ENCODE measurements at places on chromosomes 2 and 18. TPM values are rescaled to one million over a fixed set of nuclear protein-coding genes. Genes with fewer than 3 reads are reported as not detected.
A peak's percentile ranks its signal among the peaks of the same experiment; 100 is the strongest.

GRCh38 chr2:144509001-144509878 is 10.7 kb downstream of the ZEB2 start:
- no peaks in the 10 kb centered on the region for H3K27me3 ChIP-seq
- no peak overlapping the region for H3K4me3 ChIP-seq
- H3K27ac ChIP-seq, result peak overlapping the region; percentile 48
- DNase-seq, result no peak

DNA sequence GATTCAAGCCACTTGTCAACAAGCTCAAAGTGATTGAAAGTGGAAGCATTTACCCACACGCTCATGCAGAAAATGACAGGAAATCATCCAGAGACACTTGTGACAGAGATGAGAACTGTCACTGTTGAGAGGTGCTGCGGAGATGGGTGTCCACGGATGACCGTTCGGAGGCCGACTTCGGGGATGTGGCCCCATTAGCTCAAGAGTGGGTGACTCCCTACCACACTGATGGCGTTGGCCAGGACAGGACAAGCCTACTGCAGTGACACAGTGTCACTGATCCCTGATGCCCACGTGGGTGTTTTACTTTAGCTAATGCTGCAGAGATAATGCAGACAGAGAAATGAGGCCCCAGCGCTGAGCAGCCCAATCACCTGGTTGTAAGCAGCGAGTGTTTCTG is 81.5 kb upstream of the YWHAQ start:
- H3K4me3 ChIP-seq, result no peak overlapping the region
- H3K4me1 ChIP-seq, result no peaks in the 10 kb centered on the region
- DNase-seq, result no peak

- no peaks in the 10 kb centered on the region for H3K4me1 ChIP-seq
- DNase-seq, result no peak
- no peak overlapping the region for H3K4me3 ChIP-seq
- no peak overlapping the region for H3K27ac ChIP-seq
- H3K36me3 ChIP-seq, result no peaks in the 10 kb centered on the region
These were observed 30.1 kb downstream of the EFR3B start for GRCh38 chr2:25071966-25072365.

DNA sequence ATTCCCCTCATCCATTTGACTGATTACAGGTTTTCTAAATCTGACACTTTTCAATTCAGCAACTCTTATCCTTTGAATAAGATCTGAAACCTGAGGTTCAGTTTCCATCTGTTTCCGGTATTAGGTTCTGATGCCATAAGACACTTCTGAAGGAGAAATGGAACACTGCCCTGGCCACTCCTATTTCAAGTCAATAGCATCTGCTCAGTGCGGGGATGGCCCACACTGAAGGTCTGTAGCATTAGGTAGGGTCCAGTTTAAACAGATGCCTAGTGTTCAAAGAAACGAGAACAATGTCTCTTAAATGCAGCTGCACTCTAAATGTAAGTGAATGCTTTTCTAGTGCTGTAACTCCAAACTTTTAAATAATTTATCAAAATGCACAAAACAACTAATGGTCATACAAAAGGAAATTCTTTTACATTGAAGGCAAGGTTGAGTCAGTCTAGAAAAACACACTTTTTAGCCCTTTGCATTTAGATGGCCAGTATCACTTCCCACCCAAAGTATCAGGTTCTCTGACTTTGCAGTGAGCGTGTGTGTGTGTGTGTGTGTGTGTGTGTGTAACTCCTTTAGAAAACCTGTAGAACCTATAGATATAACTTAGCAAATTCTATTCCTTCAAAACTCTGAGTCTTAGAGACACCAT is 78.2 kb downstream of the STK39 start:
- no peaks in the 10 kb centered on the region for H3K36me3 ChIP-seq
- no peak for DNase-seq
- H3K4me1 ChIP-seq, result no peaks in the 10 kb centered on the region
- no peak overlapping the region for H3K27ac ChIP-seq
- H3K27me3 ChIP-seq, result no peaks in the 10 kb centered on the region

DNA sequence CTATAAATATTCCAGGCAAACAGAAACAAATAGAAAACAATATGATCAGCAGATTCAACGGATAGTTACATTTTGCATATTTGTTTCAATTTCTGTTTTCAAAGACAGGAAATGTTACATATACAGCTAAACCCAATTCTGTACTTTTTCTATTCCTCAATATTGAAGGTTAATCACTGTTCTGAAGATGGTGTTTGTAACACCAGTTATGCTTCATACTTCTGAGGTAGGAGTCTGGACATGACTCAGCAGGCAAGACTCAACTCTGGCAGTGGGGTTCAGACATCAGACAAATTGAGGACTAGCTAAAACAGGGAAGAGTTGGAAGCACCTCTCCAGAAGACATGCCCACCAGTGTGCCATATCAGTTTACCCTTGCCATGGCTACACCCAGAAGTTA is 16.6 kb downstream of the SERPINB13 start:
- H3K27ac ChIP-seq, result no peak overlapping the region
- H3K4me1 ChIP-seq, result no peaks in the 10 kb centered on the region
- H3K36me3 ChIP-seq, result no peaks in the 10 kb centered on the region
- no peak for DNase-seq
- no peaks in the 10 kb centered on the region for H3K27me3 ChIP-seq

DNA sequence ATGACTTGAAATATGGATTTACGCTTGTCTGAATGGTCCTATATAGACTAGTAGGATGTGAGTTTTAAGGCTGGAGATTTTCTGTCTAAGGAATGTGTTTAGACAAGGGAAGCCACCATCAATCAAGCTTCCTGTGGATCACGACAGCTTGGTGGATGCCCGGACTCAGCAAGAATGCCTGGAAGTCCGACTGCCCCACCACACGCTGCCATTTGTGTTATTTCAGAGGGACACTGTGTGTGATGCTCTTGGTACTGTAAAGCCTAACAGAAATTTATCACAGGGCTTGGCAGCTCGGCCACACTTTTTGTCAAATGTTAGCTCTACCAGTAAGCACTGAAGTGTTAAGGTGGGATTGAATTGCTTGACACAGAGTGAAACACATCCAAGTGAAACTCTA is 127.1 kb upstream of the CDH7 start:
- no peak overlapping the region for H3K4me3 ChIP-seq
- no peaks in the 10 kb centered on the region for H3K27me3 ChIP-seq
- H3K36me3 ChIP-seq, result no peaks in the 10 kb centered on the region
- no peaks in the 10 kb centered on the region for H3K4me1 ChIP-seq

- no peaks in the 10 kb centered on the region for H3K27me3 ChIP-seq
- no peak overlapping the region for H3K27ac ChIP-seq
- DNase-seq, result no peak
- H3K36me3 ChIP-seq, result no peaks in the 10 kb centered on the region
These were observed 88.1 kb downstream of the VSNL1 start for GRCh38 chr2:17628349-17629261.

DNA sequence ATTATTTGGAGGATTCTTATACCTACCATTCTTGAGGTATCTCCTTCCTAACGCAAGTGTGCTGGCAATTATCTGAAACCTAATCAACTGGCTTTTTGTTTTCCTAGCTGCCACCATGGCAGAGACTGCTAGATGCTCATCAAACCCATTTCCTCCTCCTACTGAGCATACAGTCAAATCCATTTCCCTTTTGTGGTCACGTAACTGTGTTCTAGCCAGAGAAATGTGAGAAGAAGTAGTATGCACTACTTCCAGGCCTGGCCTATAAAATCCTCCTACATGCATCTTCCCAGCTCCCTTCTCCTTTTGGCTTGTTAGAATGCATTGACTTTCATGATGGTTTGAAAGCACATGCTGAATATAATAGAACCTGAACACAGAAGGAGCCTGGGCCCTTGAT is 494.1 kb upstream of the MEIS1 start:
- no peak overlapping the region for H3K4me3 ChIP-seq
- H3K27me3 ChIP-seq, result no peaks in the 10 kb centered on the region
- no peak for DNase-seq
- H3K36me3 ChIP-seq, result no peaks in the 10 kb centered on the region

DNA sequence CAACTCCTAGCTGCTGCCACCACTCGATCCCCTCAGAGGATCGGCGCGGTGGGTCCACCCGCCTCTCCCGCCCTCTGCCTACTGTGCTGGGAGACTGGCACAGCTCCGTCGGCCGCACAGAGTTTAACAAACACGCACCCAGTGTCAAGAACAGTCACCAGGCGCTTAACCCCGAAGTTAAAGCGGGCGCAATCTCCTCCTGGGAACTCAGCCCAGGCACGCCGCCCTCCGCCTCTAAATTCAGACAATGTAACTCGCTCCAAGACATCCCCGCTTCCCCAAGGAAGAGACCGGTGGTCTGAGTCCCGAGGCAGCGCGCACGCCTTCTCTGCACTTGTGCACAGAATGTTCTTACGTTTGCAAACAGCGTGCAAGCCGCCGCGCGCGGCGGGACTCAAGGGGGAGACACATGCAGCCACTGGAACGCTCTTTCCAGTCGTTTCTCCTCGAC is 533 bp downstream of the CXCR4 start:
- H3K27ac ChIP-seq, result no peak overlapping the region
- peaks cover 4% of the 10 kb centered on the region for H3K4me1 ChIP-seq
- no peaks in the 10 kb centered on the region for H3K27me3 ChIP-seq
- peak overlapping the region; percentile 17 for H3K4me3 ChIP-seq
- no peak for DNase-seq

- no peaks in the 10 kb centered on the region for H3K4me1 ChIP-seq
- H3K4me3 ChIP-seq, result no peak overlapping the region
- no peak overlapping the region for H3K27ac ChIP-seq
- no peaks in the 10 kb centered on the region for H3K36me3 ChIP-seq
- H3K27me3 ChIP-seq, result no peaks in the 10 kb centered on the region
These were observed 1398.0 kb upstream of the NXPH2 start for GRCh38 chr2:140178234-140178633.

- no peak for DNase-seq
- no peaks in the 10 kb centered on the region for H3K27me3 ChIP-seq
- no peak overlapping the region for H3K27ac ChIP-seq
These were observed 81.2 kb downstream of the ADD2 start for GRCh38 chr2:70686577-70687460.

DNA sequence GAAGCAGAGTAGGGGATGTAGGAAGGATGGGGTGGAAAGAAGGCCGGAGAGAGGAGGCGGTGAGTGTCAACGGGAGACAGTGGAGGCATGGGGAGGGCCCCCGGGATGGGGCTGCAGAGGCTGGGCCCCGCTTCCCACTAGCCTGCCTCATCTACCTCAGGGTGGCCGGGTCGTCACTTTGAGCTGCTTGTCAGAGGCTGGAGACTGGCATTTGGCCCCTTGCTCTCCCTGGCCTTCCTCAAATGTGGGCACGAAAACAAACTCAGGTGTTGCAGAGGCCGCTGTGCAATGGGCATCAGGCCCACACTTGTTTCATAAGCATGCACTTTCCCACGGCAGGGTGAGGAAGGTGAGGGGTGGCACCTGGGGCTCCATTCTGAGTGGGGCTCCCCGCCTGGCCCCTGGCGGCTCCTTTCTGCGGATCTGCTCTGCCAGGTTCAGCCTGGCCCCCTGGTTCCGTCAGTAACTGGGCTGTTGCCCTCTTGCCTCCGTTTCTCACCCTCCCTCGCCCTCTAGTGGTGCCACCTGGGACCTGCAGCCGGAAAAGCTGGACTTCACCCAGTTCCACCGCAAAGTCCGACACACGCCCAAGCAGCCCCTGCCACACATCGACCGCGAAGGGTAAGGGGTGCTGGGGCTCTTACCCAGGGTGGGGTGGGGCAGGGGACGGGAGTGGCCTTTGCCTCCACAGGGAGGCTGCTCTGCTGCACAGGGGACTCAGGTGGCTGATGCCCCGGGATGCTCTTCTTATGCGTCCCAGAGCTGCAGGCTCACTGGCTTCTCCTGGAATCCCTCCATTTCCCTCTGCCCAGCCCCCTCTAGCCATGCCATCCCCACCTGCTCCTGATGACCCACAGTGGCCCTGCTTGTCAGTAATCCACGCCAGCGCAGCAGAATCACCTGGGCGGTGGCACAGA is 125.4 kb downstream of the CTIF start:
- no peak overlapping the region for H3K27ac ChIP-seq

DNA sequence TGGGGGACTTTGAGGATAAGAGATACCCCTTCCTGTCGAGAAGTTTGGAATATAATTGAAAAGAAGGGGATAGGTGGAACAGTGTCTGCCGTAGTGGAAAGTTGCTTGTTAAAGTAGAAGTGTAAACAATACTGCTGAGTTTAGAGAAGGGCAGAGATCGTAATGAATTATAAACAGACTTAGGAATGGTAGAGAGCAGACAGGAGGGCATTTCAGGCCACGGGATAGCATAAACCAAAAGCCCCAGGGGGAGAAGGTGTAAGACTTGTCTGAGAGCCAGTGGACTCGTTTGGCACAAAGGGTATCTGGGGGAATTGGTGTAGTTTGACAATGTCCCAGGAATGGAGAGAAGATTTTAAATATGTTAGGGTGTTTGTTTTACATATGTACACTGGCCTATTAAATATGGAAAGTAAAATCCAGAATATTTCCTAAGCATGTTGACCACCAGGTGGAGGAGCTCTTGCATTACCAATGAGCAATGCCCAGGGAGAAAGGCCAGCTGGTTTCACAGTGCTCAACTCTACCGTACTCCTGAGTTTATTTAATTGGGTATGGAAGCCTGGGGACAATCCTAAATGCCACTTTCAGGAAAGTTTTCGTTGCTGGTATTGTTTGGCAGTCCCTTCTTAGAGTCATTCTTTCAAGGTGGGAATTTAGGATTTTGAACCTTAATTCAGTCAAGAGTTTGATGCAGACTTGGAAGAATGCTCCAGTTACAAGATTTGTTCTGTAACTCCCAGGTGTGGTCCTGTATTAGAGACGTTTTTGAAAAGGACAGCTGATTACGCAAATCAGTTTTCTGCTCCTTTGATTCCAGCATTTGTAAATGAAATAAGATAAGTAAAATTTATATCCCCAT is 7.5 kb downstream of the COPS8 start:
- H3K36me3 ChIP-seq, result no peaks in the 10 kb centered on the region
- H3K4me3 ChIP-seq, result no peak overlapping the region
- no peak for DNase-seq
- H3K27me3 ChIP-seq, result no peaks in the 10 kb centered on the region
- peaks cover 6% of the 10 kb centered on the region for H3K4me1 ChIP-seq

GRCh38 chr2:197248001-197248401 is 62.6 kb downstream of the ANKRD44 start:
- no peaks in the 10 kb centered on the region for H3K27me3 ChIP-seq
- DNase-seq, result no peak
- no peaks in the 10 kb centered on the region for H3K4me1 ChIP-seq
- H3K4me3 ChIP-seq, result no peak overlapping the region

The ARHGAP15 gene
- 2.4 TPM for total RNA-seq

The CFAP65 gene
- total RNA-seq, result 2.0 TPM

The SERPINB12 gene
- not detected for total RNA-seq

The ASTL gene
- 0.15 TPM for total RNA-seq

The CCDC68 gene
- total RNA-seq, result 12.1 TPM

Measured in ovary (tissue), 10 donors.